Neural progenitor cell (in vitro differentiated cells): ENCODE measurements at places on chromosomes 7 and 10. TPM values are rescaled to one million over a fixed set of nuclear protein-coding genes. Genes with fewer than 3 reads are reported as not detected.

- H3K27me3 ChIP-seq: no peaks in the 10 kb centered on the region
- no peaks in the 10 kb centered on the region for H3K4me1 ChIP-seq
- no peaks in the 10 kb centered on the region for H3K36me3 ChIP-seq
- DNase-seq: no peak
- H3K4me3 ChIP-seq: no peak overlapping the region
These were observed 973.1 kb downstream of the LRMDA start for GRCh38 chr10:76404531-76404930.

The ZNF32 gene
- 40.8 and 50.7 TPM in 2 replicates for total RNA-seq

GRCh38 chr10:35448687-35449662, 112.7 kb downstream of the CCNY start:
- no peak overlapping the region for H3K27ac ChIP-seq
- no peaks in the 10 kb centered on the region for H3K27me3 ChIP-seq
- H3K36me3 ChIP-seq: no peaks in the 10 kb centered on the region
- DNase-seq: no peak

DNA sequence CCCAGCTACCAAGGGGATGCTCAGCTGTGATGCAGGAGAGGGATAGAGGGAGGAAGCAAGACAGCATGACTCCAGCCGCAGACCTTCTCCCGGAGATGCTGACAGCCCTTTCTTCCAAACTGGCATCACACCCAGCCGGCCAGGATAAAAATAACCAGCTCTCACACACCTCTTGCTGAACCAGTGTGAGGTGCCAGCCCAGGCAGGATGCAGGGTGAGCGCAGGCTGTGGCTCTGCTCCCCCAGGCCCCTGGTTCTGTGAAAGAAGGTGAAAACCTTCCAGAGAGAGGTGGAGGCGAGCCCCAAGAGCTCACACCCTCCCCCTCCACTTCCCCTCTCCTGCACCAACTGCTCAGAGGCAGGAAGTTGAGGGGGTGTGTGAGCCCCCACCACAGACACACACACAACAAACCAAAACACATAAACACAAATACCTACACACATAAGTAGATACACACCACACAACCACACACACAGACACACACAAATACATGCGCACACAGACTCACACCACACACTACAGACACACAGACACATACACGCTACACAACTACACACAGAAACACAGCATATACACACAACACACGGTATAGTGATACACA, 4.0 kb downstream of the GPR15LG start:
- H3K4me1 ChIP-seq: peaks cover 3% of the 10 kb centered on the region
- H3K27ac ChIP-seq: no peak overlapping the region
- H3K27me3 ChIP-seq: no peaks in the 10 kb centered on the region
- no peaks in the 10 kb centered on the region for H3K36me3 ChIP-seq
- H3K4me3 ChIP-seq: no peak overlapping the region

DNA sequence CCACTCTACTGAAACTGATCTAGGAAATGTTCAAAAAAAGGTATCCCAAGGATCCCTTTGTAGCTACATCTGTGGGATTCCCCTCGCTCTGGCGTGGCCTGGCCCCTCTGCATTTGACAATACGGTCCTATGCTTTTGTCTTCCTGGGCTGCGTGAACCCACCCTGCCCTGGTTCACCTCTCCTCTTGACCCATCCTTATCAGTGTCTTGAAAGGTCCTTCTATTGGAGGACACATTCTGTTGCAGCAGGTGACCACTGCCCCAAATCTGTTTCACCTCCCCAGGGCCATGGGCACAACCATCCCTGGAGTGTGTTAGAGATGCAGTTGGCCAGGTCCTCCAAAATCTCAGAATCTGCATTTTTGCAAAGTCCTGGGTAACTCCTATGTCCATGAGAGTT, 100.8 kb downstream of the EGFR start:
- no peaks in the 10 kb centered on the region for H3K27me3 ChIP-seq
- H3K4me3 ChIP-seq: no peak overlapping the region
- no peaks in the 10 kb centered on the region for H3K36me3 ChIP-seq
- no peak for DNase-seq

The SPACDR gene
- total RNA-seq: 0.71 TPM in 1 of 2 replicates, not detected in the other

DNA sequence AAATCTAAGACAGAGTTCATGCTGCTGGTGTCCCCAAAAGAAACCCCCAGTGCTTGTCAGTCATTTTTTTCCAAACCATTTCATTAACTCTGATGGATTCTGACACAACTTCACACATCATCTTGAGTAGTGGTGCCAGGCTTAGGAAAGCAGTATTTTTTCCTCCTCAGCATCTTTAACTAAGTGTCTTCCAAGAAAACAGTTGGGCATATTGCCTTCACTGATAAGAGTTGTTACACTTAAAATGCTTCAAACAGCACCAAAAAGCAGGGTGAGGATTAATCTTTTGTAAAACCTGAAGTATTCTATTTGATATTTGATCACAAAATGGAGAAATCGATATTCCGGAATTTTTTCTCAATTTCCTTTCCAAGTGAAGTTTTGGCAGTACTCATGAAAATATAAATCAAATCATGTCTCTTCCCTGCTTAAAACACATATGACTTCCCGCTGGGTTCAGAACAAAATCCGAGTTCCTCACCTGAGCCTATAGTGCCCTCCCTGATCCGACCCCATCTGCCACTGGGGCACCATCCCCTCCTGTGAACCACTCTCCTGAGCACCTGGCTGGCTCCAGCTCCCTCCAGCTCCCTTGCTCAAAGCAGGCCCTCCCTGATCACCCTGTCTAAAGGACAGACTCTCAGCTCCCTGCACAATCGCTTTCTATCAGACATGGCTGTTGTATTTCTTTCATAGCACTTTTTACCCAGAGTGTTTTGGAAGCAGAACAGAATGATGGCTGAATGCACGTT, 61.6 kb downstream of the CYTH3 start:
- H3K4me3 ChIP-seq: no peak overlapping the region
- no peaks in the 10 kb centered on the region for H3K27me3 ChIP-seq
- no peaks in the 10 kb centered on the region for H3K4me1 ChIP-seq
- DNase-seq: no peak

The MAT1A gene
- 0.19 TPM in 1 of 2 replicates, not detected in the other for total RNA-seq

DNA sequence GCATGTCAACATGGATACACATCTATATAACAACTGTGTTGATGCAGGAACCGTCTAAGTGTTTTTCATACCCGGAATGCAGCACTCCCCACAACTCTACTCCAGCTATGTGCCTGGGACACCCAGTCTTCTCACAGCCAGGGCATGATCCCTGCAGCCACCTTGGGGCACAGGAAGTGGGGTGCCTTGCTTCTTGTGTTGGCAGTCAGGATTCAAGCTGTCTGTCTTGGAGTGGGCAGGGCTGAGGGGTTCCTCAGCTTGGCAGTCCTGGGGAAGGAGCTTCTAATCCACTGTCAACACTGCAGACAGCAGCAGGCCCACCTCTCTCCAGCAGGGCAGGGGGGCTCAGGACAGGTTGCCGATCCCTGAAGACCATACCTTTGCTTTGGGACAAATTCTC, 41.3 kb downstream of the DRGX start:
- H3K36me3 ChIP-seq: no peaks in the 10 kb centered on the region
- no peak overlapping the region for H3K4me3 ChIP-seq
- no peak overlapping the region for H3K27ac ChIP-seq
- no peak for DNase-seq
- H3K27me3 ChIP-seq: no peaks in the 10 kb centered on the region

DNA sequence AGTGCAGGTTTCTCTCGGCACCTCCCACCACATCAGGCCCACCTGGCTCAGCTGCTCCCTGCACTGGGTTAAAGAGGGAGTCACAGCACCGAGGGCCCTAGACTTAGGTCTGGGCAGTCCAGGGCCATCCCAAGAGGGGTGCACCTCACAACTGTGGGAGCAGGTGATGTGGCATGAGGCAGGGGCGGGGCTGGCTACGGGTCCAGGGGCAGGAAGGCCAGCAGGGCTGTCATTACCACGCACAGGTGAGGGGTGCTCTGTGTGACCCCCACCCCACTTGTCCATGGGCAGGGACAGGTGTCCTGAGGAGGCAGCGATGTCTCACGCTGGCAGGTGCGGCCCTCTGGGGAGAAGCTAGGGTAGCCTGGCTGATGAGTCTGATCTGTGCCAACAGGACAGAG, 40.5 kb upstream of the DPYSL4 start:
- no peak for DNase-seq
- H3K36me3 ChIP-seq: no peaks in the 10 kb centered on the region
- H3K4me1 ChIP-seq: no peaks in the 10 kb centered on the region
- no peak overlapping the region for H3K27ac ChIP-seq
- H3K4me3 ChIP-seq: no peak overlapping the region

GRCh38 chr10:132601567-132601966, 64.0 kb downstream of the INPP5A start:
- H3K27me3 ChIP-seq: no peaks in the 10 kb centered on the region
- DNase-seq: no peak
- no peak overlapping the region for H3K27ac ChIP-seq
- H3K36me3 ChIP-seq: no peaks in the 10 kb centered on the region

GRCh38 chr10:58023341-58024073, 244.2 kb downstream of the IPMK start:
- H3K36me3 ChIP-seq: no peaks in the 10 kb centered on the region
- H3K4me1 ChIP-seq: peaks cover 3% of the 10 kb centered on the region
- no peak overlapping the region for H3K27ac ChIP-seq

The GIMAP6 gene
- total RNA-seq: not detected in 2 replicates

DNA sequence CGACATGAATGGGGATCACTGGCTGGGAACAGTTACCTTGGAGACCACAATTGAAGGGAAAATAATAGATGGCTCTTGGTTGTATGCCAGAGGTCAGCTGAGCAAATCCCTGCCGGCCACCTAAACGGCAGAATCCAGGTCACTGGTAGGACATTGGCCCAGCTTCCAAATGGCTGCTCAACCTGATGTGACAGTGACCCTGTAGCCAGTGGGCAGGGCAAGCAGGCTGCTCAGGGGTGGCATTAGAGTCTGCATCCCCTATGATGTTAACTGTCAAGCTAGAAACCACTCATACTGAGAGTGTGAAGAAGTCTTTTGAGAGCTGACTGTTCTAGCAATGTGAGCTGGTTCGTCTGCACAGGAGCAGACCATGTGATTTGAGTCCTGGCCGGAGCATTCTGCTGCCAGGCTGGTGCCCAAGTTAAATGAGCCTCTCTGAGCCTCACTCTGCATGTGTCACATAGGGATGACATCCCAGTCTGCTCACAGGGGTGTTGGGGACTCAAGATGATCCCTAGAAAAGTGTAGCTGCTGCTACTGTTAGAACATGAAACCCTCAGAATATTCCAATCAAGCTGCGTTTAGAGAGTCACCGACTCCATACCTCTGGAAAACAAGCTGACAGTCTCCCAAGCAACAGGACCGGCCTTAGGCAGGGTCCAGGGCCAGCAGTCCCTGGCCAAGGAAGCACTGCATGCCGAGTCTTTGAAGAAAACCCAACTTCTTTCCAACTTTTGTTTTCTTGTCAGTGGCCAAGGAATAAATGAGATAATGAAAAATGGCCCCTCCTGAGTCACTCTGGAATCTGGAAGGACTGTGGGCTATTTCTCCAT, 69.7 kb downstream of the VWA2 start:
- no peak overlapping the region for H3K27ac ChIP-seq
- DNase-seq: no peak
- no peaks in the 10 kb centered on the region for H3K27me3 ChIP-seq
- peaks cover 4% of the 10 kb centered on the region for H3K4me1 ChIP-seq

The ADCY1 gene
- total RNA-seq: 7.4 and 8.5 TPM in 2 replicates

GRCh38 chr10:6431186-6431585, 148.9 kb downstream of the PRKCQ start:
- no peaks in the 10 kb centered on the region for H3K4me1 ChIP-seq
- H3K27me3 ChIP-seq: no peaks in the 10 kb centered on the region
- no peak overlapping the region for H3K27ac ChIP-seq
- no peak for DNase-seq

The SYT15B gene
- not detected in 2 replicates for total RNA-seq

- peaks cover 32% of the 10 kb centered on the region for H3K4me1 ChIP-seq
- no peak for DNase-seq
- no peaks in the 10 kb centered on the region for H3K36me3 ChIP-seq
- no peak overlapping the region for H3K27ac ChIP-seq
These were observed 133.4 kb downstream of the PRKAG2 start for GRCh38 chr7:151743481-151743983.

The VWC2 gene
- 0.03 TPM in 1 of 2 replicates, not detected in the other for total RNA-seq

The ATOH7 gene
- 0.93 TPM in 1 of 2 replicates, not detected in the other for total RNA-seq

The PAX4 gene
- not detected in 2 replicates for total RNA-seq

The GNAT3 gene
- total RNA-seq: not detected in 2 replicates

- no peak overlapping the region for H3K4me3 ChIP-seq
- no peaks in the 10 kb centered on the region for H3K27me3 ChIP-seq
- H3K4me1 ChIP-seq: peaks cover 10% of the 10 kb centered on the region
- H3K27ac ChIP-seq: no peak overlapping the region
- no peaks in the 10 kb centered on the region for H3K36me3 ChIP-seq
These were observed 28.4 kb downstream of the BMPER start for GRCh38 chr7:33933611-33934281.

GRCh38 chr10:78931321-78932053, 137.3 kb upstream of the ZMIZ1 start:
- peaks cover 6% of the 10 kb centered on the region for H3K27me3 ChIP-seq
- H3K36me3 ChIP-seq: no peaks in the 10 kb centered on the region
- H3K4me1 ChIP-seq: no peaks in the 10 kb centered on the region
- no peak overlapping the region for H3K27ac ChIP-seq
- no peak for DNase-seq

The PNLIPRP1 gene
- total RNA-seq: not detected in 2 replicates

The CYP3A7 gene
- not detected in 2 replicates for total RNA-seq

DNA sequence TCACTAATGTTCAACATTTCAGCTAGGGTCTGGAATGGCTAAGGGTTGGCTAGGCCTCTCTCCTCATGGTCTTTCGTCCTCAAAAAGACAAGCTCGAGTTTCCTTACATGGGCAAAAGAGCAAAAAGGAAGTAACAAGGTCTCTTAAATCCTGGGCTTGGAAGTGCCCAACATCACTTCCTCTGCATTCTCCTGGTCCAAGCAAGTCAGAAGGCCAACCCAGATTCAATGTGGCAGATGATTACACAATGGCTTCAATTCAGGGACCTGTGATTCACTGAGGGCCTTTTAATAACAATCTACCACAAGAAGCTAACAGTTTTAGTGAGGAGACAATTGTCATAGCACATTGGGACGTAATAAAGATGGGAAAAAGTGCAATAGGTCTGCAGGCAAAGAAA, 4.4 kb upstream of the NUP205 start:
- no peaks in the 10 kb centered on the region for H3K4me1 ChIP-seq
- no peak overlapping the region for H3K27ac ChIP-seq
- no peaks in the 10 kb centered on the region for H3K27me3 ChIP-seq
- no peak for DNase-seq

- no peak overlapping the region for H3K27ac ChIP-seq
- no peak for DNase-seq
- H3K27me3 ChIP-seq: no peaks in the 10 kb centered on the region
- H3K36me3 ChIP-seq: no peaks in the 10 kb centered on the region
- H3K4me1 ChIP-seq: no peaks in the 10 kb centered on the region
These were observed 17.2 kb upstream of the GLI3 start for GRCh38 chr7:42254217-42254616.
